Stimulated activated CD4-positive, alpha-beta T cell treated with anti-CD3 and anti-CD28 coated beads, Interleukin-1b, Interleukin-23, amount 100 ng/mL, for 24 hours (primary cell): ENCODE measurements at places on chromosomes 12 and 14.
A peak's percentile ranks its signal among the peaks of the same experiment; 100 is the strongest.

DNA sequence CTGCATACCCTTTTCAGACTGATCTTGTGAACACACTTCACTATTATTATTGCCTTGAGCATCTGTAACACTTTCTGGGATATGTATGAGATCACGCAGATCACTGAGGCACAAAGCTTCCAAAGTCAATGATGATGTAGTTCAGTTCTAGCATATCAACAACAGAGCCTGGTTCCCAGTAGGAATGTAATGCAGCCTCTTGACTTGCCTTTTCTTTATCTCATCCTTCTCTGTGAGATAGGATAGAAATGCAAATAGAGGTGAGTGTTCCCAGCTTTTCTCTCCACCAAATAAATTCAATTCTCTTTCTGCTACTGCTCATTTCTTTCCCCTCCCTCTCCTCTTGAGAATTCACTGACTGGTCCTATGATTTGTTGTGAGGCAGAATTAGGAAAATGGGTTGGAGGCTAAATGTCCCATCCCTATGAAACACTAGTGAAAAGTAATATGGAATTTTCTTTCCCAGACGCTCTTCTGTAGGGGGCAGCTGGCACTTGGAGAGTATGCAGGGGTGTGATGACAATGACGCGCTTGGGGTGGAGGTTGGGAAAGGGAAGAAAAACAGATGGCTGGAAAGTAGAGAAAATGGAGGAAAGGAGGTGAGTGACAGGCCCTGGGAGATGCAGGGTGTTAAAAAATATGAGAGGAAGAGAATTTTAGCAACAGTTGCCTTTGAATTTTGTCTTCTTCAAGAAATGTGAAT, 96.0 kb upstream of the TMTC1 start:
- no peak for DNase-seq

- peak; percentile 14 for DNase-seq
Observed at GRCh38 chr12:12890543-12891079, 751 bp upstream of the GPRC5A start.

GRCh38 chr12:3352230-3352629, 138.8 kb upstream of the PRMT8 start:
- no peak for DNase-seq

DNA sequence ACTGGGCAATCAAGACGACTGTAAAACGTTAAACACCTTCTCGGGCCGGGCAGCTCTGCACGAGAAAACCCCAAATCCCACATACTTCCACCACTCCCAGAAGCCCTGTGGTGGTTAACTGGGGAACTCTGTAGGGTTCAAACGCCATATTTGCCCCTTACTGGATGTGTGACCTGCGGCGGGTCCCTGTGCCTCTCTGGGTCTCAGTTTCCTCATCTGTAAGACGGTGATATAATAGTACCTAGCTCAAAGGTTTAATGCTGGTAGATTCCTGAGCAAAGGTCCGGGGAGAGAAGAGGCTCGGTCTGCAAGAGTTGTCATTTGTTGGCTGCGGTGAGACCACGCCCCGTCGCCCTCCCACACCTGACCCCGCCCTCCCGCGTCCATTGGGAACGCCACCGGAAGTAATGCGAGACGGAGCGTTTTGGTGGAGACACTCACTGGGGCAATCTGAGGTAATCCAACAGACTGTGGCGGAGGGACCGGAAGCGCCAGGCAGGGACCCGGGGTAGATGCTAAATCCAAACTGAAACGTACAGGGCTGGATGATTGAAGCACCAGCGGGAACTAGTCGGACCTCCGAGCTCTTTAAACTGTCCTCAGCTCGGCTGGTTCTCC, 661 bp upstream of the OGFOD2 start:
- peak; percentile 99 for DNase-seq

DNA sequence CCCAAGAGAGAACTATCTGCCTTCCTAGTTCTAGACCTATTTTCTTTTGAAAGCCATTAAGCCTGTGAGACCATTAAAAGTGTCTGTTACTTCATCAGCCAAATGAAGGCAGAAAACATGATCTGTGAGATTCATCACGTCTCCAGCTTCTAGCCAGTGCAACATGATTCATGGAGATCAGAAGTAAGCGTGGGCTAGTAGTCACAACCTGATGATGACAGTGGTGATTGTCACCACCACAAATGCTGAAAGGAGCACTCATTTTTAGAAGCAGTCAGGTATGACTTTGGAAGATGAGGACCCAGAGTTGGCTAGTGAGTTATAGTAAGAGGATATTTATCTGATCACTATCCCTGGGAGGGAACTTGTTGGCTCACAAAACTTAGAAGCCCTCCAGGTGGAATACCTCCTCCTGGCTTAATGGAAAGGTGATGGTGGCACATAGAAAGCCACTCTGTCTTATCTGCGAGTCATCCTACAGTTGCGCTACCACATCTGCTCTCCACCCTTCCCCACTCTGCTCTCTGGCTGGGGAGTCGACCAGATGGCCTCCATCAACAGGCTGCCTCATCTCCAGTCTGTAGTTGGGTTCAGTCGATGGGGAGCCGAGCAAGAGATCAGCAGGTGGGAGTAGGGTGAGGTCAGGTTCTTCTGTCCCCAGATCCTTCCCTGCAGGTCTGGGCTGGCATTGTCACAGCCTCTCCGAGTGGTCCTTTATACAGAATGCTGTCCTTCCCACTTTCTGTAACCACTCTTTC, 317.6 kb upstream of the FKBP4 start:
- no peak for DNase-seq

- no peak for DNase-seq
Observed at GRCh38 chr12:48787791-48788523, 932 bp downstream of the ADCY6 start.

DNA sequence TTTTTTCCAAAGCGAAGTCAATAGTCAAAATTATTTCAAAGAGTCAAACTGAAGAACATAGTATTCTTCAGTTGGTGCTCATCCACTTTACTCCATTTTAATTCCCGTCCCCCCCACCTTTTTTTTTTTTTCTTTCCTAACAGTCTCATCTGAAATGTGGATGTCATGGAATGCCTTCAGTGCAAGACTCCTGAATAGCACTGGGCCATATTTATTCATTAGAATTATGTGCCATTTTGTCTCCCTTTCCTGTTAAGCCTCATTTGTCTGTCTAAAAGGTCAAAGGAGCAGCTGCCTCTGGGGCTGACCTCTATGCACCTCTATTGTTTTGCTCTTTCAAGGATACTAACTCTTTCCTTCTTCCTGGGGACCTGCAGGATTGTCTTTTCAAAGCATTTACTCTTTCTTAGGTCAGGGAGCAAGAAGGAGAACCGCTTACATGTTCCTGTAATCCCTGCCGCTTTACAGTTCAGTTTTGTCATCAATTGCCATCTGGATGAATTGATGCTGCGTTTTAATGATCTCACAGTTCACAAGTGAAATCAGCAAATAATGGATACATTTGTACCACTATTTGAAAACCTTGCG, 310.6 kb downstream of the NPAS3 start:
- DNase-seq, result no peak

GRCh38 chr14:102795060-102795925, 18.0 kb downstream of the TRAF3 start:
- no peak for DNase-seq

GRCh38 chr12:32843528-32844095, 53.0 kb downstream of the PKP2 start:
- DNase-seq, result no peak

GRCh38 chr14:33987565-33988080, 36.7 kb upstream of the EGLN3 start:
- DNase-seq, result no peak

DNA sequence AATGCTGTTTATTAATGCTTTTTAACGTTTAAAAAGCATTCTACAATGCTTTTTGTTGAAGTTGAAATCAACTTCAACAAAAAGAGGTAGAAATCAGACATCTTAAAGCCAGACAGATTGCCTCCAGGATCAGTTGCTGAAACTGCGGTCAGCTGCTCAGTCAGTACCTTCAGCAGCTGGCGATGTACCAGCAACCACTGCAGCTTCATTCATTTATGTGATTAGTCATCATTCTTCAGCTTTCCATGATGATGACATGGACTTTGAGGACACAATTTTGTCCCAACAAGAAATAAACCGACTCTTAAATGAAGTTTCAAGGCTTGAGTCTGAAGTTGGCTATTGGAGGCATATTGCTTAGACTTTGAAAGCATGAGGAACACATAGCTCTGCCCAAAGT, 31.5 kb upstream of the NUAK1 start:
- no peak for DNase-seq

DNA sequence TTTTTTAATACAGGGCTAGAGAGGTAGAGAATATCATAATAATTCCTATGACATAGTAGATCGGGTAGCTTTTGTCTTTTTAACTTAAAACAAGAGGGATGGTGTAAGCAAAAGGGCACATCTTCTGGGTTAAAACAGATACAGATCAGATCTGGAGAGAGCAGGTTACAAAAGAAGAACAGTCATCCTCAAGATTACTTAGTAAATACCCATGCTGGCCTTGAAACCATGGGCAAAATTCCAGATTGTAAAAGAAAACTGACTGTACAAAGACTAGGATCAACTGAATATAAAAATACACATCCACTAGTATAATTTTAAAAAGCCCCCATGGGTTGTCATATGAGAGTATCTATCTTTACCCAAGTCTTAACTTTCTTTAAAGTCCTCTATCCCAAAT, 76.7 kb downstream of the MED13L start:
- no peak for DNase-seq

DNA sequence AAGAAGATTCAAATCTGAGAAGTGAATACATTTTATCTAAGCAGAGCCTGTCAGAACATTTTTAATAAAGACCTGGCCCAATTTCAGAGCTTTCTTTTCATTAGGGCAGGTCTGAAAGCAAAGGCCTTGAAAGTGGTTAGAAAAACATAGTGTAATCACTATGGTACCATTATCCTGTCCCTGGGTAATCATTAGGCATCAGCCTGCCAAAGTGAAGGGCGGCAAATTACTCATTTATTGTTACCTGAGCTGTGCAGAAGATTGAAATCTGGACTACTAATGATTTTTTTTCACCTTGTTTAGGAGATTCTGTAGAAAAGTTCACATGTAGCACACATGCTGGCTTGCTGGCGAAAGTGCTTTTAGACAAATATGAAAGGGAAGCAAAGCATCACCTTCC, 92.6 kb upstream of the PRKD1 start:
- DNase-seq, result no peak

GRCh38 chr12:115758183-115758582, 519.3 kb downstream of the MED13L start:
- no peak for DNase-seq

DNA sequence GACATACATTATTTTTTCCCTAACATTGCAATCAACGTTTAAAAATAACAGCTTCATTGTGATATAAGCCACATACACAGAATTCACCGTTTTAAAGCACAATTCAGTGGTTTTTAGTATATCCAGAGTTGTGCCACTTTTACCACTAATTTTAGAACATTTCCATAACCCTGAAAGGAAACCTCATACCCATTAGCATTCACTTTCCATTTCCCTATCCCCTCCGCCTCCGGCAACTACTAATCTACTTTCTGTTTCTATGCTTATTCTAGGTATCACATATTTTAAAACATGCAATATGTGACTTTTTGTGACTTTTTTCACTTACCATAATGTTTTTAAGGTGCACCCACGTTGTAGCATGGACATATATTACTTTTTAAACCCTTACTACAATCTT, 55.6 kb upstream of the ISM2 start:
- no peak for DNase-seq

DNA sequence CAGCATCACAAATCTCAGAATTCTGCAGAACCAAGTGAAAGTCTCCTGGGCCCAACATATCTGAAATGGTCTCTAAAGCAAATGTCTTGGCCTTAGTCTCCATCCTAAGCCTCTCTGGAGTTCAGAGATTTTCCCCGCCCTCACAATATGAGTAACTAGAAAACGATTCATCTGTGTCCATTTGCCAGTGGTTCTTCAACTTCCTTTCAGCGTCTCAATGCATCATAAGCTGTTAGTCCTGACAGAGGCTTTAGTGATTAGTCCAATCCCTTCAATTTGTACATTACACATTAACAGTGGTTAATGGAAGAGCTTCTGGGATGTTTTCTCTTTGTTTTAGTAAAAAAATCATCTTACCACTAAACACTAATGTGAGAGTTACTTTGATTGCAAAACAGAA, 17.4 kb downstream of the NPC2 start:
- DNase-seq, result no peak

DNA sequence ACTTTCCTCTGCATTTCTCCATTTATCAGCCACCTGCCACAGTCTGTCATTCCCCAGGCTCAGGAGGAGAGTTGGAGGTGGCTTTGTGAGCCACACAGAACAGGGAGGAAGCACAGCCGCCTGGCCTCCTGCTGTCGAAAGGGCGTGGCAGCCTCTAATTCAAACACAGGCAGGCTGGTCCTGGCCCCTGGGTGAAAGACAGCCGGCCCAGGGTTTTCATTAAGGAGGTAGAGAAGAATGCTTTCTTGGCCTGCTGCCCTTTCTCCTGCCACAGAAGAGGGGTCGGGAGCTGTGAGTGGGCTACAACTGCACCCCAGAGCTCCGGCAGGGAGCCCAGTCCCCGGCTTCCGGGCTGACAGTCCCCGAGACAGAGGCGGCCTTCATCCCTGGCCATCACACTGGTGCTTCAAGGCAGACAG, 108.6 kb upstream of the FZD10 start:
- DNase-seq, result no peak

- DNase-seq, result no peak
Observed at GRCh38 chr12:38875586-38876228, 29.7 kb downstream of the CPNE8 start.

- no peak for DNase-seq
Observed at GRCh38 chr12:11778713-11779685, 129.5 kb downstream of the ETV6 start.

DNA sequence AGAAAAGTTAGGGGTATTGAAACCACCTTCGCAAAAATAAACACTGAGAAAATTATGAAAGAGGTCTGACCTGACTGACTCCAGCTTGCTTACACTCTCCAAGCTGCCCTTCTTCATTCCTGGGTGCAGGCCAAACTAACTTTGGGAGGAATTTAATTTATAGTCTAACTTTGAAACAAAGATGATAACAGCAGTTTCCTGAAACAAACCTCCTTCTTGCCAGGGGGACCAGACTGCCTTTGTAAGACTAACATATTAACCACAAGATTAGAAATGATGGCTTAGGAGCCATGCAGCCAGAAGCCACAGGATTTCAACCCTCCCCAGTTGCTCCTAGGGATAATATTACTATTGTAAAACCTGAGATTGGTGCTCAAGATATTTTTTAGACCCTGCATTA, 13.8 kb upstream of the EEA1 start:
- DNase-seq, result no peak

- no peak for DNase-seq
Observed at GRCh38 chr14:69687606-69688298, 76.4 kb downstream of the SUSD6 start.

DNA sequence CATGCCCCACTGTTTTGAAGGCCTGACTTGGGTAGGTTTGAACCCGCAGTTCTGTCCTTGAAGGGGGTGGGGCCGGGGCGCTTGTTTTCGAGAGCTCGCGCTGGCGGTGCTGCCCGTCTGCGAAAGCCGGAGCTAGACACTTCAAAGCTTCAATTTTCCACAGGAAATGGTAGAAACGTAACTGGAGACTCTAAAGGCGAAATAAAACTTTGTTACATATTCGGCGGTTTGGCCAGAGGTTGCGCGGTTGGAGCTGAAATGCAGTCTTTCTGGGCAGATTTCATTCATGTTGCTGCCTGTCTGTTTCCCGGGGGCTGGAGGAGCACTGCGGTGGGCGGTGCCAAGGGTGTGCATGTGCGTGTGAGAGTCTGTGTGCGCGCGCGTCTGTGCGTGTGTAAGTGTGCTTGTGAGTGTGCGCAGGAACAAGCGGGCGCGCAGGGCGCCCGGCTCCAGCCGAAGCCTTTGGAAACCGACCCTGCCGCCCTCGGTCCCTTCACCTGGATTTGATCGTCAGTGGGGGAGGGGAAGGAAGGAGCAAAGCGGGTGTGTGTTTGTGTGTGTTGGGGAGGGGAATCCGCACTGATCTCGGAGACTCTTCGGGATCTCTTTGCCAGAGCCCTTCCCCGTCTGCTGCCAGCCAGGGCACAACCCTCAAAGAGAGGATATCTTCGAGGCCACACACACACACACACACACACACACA, 227.7 kb upstream of the CRY1 start:
- peak; percentile 63 for DNase-seq
